ENCODE measurements at places on chromosomes 1 and 21.
A peak's percentile ranks its signal among the peaks of the same experiment; 100 is the strongest.

DNA sequence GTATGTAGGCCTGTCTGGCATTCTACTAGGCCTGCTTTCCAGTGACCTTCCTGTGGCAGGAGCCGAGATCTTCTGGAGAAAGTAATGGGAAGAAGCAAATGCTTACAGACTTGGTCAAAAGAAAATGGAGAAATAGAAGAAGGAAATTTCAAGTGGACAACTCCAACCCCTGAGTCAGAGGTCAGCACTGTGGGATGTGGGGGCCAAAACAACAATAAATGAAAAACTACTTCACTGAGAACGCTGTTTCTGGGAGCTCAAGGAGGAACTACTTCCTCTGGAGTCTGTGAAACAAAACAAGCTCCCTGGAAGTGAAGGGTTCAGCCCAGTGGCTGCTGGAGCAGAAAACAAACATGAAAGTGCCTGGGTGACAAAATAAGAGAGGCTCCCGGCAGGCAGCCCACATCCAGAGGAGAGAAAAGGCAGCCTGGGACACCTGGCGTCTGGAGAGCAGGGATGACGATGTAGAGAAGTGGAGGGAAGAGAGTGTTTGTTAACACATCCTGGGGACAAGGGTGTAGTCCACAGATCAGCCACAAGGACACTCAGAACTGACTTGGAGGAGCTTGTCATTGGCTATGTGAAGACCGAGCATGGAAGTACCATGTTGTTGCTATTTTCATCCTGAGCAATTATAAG, 355.2 kb downstream of the SMYD3 start:
- DNase-seq: no peak

DNA sequence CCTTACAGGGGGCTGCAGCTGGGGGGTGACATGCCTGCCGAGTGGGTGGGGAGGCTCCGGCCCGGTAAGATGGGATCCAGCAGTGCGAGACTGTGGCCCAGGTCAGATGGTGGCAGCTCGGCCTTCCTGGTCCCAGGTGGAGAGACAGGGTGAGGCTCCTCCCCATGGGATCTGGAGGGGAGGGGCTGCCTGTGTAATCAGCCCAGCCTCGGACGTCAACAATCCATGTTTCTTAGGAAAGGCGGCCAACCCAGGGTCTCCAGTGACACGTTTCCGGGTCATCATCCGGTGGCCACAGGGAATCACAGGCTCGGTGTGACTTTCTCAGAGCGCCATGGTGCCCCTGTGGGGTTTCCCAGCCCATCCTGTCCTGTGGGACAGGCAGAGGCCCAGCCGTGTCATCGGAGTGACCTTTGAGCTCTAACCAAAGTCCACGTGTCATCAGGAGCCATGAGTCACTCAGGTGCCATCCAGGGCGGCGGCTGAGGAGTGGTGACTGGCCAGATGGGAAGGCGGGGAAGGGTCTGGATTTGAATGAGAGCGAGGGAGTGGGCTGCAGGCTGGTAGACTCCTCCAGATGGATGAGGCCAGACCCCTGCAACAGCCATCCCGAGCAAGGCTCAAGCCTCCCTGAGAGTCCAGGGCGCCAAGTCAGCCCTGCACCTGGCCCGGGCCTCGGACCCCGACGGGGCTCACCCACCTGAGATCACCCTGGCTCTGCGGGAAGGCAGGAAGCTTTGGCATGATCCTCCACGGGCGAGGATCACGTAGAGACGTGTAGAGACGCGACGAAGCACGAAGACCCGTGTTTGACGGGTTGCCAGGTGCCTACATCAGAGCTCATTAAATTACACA, 6.6 kb upstream of the HES4 start:
- DNase-seq: no peak

DNA sequence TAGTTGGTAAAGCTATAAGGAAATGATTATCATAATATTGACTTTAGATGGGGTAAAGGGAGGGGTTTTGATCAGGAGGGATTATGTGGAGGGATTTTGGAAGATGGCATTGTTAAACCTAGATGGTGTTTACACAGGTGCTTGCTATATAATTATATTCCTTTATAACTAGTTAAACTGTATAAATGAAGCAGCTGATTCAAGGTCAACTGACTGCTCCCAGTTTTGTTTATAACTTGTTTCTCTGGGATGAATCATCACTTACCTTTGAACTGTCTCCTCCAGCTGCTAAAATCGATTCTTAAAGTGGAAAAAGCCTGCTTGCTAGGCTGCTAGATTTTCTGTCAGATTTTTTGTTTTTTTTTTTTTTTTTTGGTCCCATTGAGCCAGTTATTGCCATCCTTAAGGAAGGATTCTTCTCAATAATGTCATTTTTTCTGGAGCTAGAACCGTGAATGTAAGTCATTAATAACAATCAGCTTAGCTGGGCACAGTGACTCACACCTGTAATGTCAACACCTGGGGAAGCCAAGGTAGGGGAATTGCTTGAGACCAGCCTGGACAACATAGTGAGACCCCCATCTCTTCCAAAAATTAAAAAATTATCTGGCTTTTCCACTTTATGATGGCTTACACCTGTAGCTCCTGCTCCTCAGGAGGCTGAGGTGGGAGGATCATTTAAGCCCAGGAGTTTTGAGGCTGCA, 153.2 kb downstream of the PIK3R3 start:
- peak; percentile 64 for DNase-seq

GRCh38 chr1:172779491-172779890, 120.6 kb downstream of the FASLG start:
- DNase-seq: no peak

DNA sequence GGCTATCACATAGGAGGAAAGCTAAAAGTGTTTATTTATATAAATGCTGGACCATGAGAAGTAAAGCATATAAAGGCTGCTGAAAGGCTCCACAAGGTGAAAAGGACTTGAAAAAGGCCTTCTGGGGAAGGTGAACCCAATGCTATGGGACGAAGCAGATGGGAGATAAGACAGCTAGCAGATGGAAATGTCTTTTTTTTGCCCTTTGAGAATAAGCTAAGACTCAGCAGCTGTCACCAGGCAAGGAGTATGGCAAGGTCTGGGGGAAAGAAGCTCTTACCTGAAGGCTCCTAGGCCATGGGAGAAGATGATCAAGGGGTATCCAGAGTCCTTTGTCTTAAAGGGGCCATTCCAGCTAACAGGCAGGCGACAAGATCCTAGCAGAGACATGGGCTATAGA, 9.9 kb downstream of the PAFAH2 start:
- no peak for DNase-seq

DNA sequence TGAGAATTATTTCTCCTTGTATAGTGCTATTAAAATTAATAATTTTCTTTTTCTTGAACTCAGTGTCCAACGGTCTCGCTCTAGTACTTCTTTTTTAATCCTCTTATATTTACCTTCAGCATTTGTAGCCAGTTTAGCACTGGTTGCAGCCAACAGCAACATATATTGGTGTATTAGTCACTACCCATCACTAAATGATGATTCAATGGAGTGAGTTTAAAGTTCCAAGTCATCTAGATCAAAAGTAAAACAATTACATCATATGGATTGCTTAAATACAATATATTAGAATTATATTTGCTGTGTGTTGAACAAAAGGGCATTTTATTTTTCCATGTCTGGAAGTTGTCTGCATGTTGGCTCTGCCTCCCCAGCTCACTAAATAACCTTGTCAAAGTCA, 591.8 kb downstream of the ADGRL2 start:
- peak; percentile 36 for DNase-seq

DNA sequence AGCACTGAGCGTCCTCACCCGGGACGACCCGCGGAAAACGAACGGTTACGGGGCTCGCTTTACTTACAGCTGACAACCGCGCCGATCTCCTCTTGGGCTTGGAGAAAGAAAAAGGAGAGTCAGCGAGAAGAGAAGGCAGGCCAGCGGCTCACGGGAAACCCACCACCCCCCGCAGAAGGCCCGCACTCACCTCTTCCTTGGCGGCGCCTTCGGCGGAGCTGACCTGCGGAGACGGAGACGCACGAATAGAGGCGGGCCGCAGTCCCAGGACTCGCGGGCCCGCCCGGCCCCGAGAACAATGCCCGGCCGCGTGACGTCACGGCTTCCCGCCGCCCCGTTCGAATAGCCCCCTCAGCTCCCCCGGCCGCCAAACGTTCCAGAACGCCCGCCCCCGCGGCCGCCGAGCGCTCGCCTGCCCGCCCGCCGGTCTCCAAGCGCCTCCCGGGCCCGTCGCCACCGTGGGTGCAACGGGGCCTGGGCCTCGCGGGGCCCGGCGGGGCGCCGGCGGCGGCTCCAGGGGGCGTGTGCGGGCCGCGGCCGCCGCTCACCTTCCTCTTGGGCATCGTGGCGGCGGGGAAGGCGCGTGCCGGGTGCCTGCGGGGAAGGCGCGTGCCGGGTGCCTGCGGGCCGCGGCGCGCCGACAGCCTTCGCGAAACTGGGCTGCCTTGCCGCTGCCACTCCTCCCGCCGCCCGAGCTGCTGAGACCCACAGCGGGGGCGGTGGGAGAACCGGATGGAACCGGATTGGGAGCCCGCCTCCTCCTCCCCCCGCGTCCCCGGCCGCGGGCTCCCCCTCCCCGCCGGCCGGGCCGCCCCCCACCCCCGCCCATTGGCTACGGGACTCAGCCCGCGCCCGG, at the start of gene HMGN1:
HMGN1 (minus strand) TSS at position 734 of the 856 bp plus-strand sequence; CDS start at position 563, 171 bp downstream.
- DNase-seq: peak; percentile 58

GRCh38 chr1:155396874-155397476, 76.3 kb downstream of the RUSC1 start:
- no peak for DNase-seq

DNA sequence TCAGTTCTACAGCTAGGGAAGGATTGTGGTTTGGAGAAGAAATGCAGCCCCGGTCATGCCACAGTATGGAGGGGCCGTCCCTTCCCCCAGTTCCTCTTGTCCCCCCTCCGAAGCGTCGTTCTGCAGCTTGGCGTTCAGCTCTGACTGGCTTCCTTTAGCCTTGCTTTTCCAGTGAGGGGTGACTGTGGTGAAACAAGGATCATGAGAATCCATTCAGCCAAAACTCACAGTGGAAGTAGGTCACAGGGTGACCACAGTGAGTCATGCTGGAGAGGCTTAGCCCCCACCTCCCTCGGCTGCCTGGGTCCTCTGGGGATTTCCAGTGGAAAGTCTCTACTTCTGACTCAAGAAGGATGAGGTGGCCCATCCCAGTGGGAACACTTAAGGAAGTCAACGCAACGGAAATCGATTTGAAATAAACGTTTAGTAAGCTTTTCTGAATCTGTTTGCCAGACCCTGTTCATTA, 37.3 kb upstream of the COL6A2 start:
- DNase-seq: peak; percentile 97

DNA sequence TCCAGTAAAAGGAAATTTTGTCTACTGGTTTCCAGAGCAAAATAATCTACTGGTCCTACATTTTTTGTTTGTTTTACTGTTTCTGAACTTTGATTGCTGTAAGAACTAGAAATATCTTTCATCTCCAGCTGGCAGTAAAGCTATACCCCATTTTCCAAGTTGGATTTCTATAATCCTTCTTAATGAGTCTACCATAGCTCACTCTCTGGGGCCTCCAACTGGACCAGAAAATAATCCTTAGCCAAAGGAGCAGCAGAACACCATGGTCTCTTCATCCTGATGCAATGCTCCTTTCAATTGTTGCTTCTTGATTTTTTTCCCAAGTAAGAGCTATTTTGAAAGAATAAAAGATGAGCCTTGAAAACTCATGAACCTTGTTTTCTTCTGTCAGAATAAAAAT, 110.0 kb upstream of the COL11A1 start:
- no peak for DNase-seq

- DNase-seq: no peak
These were observed 333.2 kb downstream of the KCNH1 start for GRCh38 chr1:210800756-210801155.

GRCh38 chr1:227855687-227856086, 40.2 kb downstream of the PRSS38 start:
- no peak for DNase-seq

- no peak for DNase-seq
These were observed 50.5 kb downstream of the EPHB2 start for GRCh38 chr1:22761101-22761500.
